ENCODE measurements at places on chromosomes 12 and 14. TPM values are rescaled to one million over a fixed set of nuclear protein-coding genes. Genes with fewer than 3 reads are reported as not detected.

NTS gene
- 0.08 TPM for total RNA-seq

AMDHD1 gene
- total RNA-seq: 0.43 TPM

REM2 gene
- total RNA-seq: not detected

PMCH gene
- not detected for total RNA-seq

GSC gene
- 4.4 TPM for total RNA-seq

RD3L gene
- total RNA-seq: not detected

GALNT6 gene
- total RNA-seq: not detected

TAS2R50 gene
- not detected for total RNA-seq

DNA sequence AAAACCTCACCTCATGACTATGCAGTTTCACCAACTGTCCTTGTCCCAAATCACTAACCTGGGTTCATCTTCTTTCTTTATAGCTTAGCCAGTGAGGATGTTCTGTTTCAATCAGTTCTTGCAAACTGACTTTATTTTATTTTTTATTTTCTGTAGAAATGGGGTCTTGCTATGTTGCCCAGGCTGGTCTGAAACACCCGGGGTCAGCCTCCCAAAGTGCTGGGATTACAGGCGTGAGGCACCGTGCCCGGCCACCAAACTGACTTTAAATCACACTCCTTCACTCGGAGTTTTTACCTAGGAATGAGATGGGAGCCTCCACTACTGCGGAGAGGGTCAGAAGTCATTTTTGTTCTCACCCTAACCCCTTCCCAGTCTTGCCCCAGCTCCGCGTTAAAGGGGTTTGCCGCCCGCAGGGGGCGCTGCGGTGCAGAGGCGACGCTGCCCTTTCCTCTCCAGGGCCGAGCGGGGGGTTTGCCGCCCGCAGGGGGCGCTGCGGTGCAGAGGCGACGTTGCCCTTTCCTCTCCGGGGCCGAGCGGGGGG is 7.0 kb upstream of the B4GALNT3 start:
- no peak for DNase-seq

DNA sequence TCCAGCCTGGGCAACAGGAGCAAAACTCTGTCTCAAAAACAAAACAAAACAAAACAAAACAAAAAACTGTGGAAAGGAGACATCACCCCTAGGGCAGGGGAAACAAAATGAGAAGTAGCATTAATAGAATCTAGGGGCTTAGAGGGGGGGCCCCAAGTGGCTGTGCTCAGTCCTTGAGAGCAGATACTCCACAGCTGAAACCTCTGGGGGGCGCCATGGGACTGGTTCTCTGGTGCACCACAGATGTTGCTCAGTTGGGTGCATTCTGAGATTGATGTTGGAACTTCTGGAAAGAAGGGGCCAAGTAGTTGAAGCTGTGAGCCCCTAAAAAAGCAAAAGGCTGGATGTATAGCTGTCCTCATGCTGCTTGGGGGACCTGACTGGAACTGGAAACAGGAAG is 11.8 kb upstream of the SYNE2 start:
- DNase-seq: no peak

DNA sequence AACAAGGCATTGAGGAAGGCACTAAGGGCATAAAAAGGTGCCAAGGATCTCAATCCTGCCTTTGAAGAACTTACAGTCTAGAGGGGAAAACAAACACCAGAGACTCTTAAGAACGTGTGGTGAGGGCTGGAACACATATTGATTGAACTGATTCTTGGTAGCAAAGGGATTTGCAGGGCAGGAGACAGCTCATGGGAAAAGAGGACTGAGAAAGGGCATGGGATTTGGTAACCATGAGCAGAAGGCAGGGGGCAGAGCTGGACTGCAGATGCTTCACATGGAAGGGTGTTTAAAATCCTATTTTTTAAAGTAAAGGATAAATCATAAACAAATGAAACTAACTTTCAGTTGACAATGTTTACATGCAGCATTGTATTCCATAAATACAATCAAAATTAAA is 203.1 kb downstream of the ITPR2 start:
- DNase-seq: no peak

- DNase-seq: no peak
Measured at GRCh38 chr12:86669010-86669409, 412.8 kb upstream of the MGAT4C start.

DNA sequence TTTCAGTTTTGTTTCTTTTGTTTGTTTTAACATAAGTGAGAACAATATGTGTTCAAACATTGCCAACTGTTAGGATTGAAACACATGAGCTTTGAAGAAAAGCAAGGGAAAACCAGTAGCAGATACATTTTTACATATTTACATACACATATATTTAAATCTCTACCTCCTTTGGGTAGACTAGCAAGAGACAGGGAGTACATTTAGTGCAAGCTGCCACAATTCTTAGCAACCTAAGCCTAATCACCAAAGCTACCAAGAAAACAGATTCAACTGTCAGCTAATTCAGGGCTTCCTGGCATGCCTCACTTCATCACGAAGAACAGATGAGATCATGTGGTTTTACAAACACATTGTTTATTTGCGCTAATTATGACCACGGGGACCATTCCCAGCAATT is 143.1 kb downstream of the PRIMA1 start:
- peak; percentile 24 for DNase-seq

- no peak for DNase-seq
Measured at GRCh38 chr12:98750511-98750910, 105.4 kb downstream of the APAF1 start.

- no peak for DNase-seq
Measured at GRCh38 chr14:42140001-42140400, 533.3 kb downstream of the LRFN5 start.

DNA sequence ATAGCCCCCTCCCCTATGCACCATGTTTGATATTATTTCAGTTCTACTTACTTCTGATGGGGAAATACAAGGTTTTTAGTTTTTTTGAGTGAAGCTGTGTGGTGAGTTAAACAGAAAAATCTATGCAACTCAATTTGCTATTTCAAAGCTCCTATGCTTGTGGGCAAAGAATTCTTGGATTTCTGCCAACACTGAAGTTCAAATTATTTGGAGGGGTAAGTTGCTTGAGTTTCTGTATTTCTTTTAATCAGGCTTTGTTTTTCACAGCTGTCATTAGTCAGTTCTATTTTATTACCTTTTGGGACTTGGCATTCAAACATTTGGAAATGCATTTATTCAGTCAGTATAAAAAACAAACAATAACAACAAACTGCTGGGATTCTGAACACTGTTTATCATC is 407.5 kb upstream of the MGAT4C start:
- DNase-seq: no peak

- peak; percentile 96 for DNase-seq
Measured at GRCh38 chr12:66647034-66647691, 31.7 kb downstream of the GRIP1 start.

DNA sequence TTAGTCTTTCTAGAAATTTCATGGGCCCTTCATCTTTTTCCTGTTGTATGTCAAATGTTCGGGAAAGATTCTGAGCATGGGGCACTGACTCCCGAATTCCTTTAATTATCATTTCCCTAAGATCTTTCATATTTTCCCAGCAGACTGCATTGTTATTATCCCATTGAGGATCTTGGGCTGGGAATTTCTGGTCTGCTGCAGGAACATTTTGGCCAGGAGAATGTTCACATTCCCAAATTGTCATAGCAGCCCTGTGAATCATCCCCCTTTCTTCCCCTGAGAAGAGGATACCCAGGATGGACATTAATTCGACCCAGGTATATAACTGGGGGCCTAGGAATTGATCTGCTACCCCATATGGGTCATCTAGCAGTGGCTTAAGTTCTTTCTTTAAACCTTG is 112.5 kb downstream of the RIN3 start:
- no peak for DNase-seq

- DNase-seq: no peak
Measured at GRCh38 chr12:20374795-20375194, 6.5 kb downstream of the PDE3A start.

DNA sequence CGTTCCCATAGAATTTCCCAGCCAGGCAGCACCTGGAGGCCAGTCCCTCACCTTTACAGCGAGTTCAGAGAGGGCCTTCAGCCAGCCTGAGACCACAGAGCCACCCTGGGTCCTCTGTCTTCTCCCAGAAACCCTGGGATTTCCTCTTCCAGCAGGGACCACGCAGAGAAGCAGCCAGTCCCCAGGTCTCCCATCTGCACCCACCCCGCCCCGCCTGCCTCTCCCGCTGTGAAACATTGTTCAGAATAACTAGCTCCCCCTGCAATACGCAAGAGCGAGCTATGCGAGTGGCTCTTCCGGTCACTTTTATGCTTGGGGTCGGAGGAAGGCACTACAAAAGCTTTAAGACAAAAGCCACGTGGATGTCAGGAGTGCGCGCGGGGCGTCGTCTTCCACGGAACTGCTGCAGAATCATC is 77.8 kb downstream of the SERPINA3 start:
- no peak for DNase-seq

GRCh38 chr12:62763861-62764645 is 170.9 kb downstream of the PPM1H start:
- DNase-seq: no peak

DNA sequence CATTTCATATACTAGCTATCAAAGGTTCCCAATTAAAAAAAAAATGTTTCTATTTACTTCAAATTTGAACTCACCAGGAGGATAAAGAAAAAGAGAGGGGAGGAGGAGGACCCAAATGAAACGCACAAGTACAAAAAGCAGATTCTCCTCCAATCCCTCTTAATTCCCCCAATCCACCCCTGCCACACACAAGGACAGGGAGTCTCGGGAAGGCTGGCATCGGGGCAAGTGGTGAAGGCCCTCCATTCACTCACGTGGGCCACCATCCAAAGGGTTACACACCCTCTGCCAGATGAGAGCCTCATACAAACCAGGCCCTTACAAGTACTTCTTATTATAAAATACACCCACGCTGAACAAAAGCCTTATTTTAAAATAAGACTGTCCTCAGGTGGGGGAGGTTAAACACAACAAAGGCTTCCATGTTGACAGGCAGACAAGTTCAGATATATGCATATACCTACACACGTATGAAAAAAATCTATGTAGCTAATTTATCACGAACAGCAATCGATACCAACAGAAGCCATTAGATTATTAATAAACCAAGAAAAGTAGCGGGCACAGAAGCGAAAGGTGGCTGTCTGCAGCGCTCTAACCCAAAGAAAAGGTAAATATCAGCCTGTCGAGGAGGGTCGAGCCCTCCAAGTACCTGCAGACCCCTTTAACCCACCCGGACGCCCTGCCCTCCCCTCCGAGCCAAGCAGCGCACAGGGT is 1.5 kb downstream of the ATP2B1 start:
- peak; percentile 19 for DNase-seq
